T-cell (primary cell): ENCODE measurements at places on chromosomes 6 and 20.

DNA sequence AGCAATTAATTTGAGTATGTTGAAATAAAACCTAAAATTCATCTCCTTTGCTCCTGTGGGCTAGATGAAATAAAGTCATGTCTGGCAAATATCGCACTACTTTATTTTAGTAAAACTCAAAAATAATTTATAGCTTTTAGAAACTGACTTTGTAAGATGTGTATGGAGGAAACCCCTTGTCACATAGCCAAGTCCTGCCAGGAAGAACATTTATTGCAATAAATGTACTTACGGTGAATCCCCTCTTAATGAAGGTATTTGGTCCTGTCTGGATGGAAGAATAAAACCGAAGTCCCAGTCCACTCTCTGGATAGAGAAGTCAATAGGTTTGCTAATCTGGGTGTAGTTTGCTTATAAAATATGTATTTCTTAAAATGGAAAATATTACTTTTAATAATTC, 1226.8 kb upstream of the MAP3K7 start:
- H3K36me3 ChIP-seq: no peaks in the 10 kb centered on the region
- H3K27me3 ChIP-seq: no peaks in the 10 kb centered on the region
- no peaks in the 10 kb centered on the region for H3K4me1 ChIP-seq
- H3K4me3 ChIP-seq: no peak overlapping the region
- DNase-seq: no peak
- no peak overlapping the region for H3K27ac ChIP-seq

DNA sequence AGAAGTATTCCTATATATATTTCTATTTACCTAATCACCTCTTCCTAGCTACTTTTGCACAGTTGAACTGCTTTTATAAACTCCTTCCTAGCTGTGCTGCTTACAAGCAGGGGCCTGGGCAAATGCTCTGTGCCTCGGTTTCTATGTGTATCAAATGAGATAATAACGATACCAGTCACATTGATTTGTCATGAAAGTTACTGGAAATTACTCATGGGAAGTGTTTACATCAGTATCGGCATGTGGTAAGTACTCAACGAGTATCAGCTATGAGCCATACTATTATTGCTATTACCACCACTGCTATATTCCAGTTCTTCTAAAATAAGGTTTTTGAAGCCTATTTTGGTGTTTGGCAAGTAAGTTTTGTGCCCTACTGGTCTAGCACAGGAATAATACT, 4.9 kb downstream of the LAMA4 start:
- H3K36me3 ChIP-seq: no peaks in the 10 kb centered on the region
- no peak overlapping the region for H3K27ac ChIP-seq
- H3K4me1 ChIP-seq: no peaks in the 10 kb centered on the region
- no peak for DNase-seq
- H3K27me3 ChIP-seq: peaks cover 5% of the 10 kb centered on the region

DNA sequence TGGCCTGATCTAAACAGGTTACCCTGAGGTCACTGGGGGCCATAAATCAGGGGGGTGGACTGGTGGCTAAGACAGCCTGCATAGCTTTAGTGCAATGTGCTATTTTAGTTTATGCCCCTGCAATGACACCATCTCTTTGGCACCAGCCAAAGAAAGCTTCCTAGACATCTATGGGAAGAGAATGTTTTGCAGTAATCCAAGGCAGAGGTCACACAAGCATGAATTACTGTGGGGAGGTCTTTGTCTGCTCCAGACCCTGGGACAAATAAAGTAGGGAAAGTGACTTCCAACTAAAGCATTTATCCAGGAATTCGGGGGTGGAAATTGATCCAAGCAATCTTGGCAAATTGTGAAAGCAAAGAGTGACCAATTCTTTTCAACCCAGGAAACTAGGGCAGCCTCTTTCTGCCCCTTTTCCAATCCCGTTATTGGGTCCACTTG, 5.3 kb downstream of the RIPOR2 start:
- peaks cover 49% of the 10 kb centered on the region for H3K36me3 ChIP-seq
- no peaks in the 10 kb centered on the region for H3K27me3 ChIP-seq
- H3K27ac ChIP-seq: peak overlapping the region; percentile 65
- H3K4me1 ChIP-seq: peaks cover 29% of the 10 kb centered on the region

DNA sequence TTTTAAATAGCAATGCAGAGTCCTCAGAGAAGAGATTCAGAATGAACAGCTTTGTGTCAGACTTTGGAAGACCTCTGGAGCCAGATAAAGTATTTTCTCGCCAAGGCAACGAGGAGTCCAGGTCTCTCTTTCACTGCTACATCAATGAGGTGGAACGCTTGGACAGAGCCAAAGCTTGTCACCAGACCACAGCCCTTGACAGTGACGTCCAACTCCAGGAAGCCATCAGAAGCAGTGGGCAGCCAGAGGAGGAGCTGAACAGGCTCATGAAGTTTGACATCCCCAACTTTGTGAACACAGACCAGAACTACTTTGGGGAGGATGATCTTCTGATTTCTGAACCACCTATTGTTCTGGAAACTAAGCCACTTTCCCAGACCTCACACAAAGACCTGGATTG, 55.5 kb downstream of the MRAP2 start:
- no peak overlapping the region for H3K27ac ChIP-seq
- no peak for DNase-seq
- no peaks in the 10 kb centered on the region for H3K4me1 ChIP-seq

GRCh38 chr6:37277001-37277409, 19.1 kb upstream of the TMEM217 start:
- H3K27ac ChIP-seq: no peak overlapping the region
- DNase-seq: no peak
- H3K36me3 ChIP-seq: peaks cover 32% of the 10 kb centered on the region

DNA sequence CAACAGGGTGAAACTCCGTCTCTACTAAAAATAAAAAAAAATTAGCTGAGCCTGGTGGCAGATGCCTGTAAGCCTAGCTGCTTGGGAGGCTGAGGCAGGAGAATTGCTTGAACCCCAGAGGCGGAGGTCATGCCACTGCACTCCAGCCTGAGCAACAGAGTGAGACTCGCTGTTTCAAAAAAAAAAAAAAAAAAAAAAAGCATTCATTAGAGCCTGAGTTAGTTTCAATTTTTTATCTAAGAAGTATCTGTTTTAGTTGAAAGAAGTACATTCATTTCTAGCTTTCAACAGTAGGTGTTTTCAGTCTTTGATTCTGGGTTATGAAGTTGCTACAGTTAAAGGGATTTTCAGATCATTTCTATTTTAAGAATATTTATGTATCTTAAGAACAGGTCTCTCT, 42.2 kb downstream of the ZNF292 start:
- no peak overlapping the region for H3K27ac ChIP-seq
- H3K36me3 ChIP-seq: no peaks in the 10 kb centered on the region
- no peaks in the 10 kb centered on the region for H3K27me3 ChIP-seq
- DNase-seq: no peak
- H3K4me3 ChIP-seq: no peak overlapping the region

- no peak for DNase-seq
- H3K36me3 ChIP-seq: no peaks in the 10 kb centered on the region
- no peaks in the 10 kb centered on the region for H3K4me1 ChIP-seq
- no peaks in the 10 kb centered on the region for H3K27me3 ChIP-seq
Measured at GRCh38 chr6:55497694-55498093, 81.3 kb downstream of the HMGCLL1 start.

- H3K36me3 ChIP-seq: no peaks in the 10 kb centered on the region
- H3K27ac ChIP-seq: peak overlapping the region; percentile 94
- H3K27me3 ChIP-seq: no peaks in the 10 kb centered on the region
Measured at GRCh38 chr6:142844065-142844755, 100.8 kb downstream of the HIVEP2 start.

DNA sequence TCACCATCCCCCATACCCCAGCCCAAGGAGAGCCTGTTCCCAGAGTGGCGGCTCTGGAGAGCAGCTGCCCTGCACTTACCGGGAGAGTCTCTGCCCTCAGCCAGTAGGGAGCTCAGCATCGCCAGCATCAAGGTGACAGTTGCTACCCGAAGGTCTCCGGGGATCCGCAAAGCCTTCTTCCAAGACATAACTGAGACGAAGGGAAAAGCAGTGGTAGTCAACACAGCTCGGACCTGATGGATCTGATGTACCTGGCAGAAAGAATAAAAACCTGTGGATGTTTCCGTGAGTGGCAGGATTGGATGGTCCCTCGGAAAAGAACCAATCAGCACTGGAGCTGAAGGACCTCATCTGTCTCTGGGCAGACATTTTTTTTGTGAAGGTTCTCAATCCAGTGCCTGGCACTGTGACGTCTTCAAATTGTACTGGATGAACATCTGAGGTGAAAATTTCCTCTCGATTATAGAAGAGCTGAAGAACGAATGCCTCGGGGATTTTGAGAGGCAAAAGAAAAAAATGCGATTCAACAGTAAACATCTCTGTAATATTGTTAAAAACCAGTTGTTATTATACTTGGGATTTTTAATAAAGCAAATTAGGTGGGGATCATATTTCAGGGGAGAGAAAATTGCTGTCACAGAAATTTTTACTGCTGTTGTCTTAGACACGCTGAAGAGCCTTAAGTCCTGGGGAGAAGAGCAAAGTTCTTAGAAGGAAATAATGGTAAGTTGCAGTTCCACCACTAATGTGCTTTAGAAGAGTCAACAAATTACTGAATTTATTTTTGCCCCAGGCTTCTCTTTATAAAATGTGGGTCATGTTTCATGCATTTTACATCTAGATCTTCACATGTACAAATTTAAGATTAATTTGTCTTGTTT, at the start of gene HLA-DQB1:
Gene HLA-DQB1, minus strand, starts transcription at position 238 of the 881 bp plus-strand sequence. Its CDS starts 50 bp downstream, at position 188.
- H3K36me3 ChIP-seq: no peaks in the 10 kb centered on the region
- peaks cover 13% of the 10 kb centered on the region for H3K4me1 ChIP-seq
- H3K27ac ChIP-seq: no peak within 1 kb of the TSS
